ENCODE measurements at places on chromosomes 3 and 15.

- no peak for DNase-seq
These were observed 298.1 kb upstream of the NECTIN3 start for GRCh38 chr3:110773413-110773954.

GRCh38 chr15:19988094-19988660, 553.4 kb downstream of the GOLGA6L6 start:
- DNase-seq, result no peak

GRCh38 chr3:168548719-168549118, 453.0 kb upstream of the GOLIM4 start:
- no peak for DNase-seq

GRCh38 chr3:105345156-105345555, 21.6 kb upstream of the ALCAM start:
- no peak for DNase-seq

DNA sequence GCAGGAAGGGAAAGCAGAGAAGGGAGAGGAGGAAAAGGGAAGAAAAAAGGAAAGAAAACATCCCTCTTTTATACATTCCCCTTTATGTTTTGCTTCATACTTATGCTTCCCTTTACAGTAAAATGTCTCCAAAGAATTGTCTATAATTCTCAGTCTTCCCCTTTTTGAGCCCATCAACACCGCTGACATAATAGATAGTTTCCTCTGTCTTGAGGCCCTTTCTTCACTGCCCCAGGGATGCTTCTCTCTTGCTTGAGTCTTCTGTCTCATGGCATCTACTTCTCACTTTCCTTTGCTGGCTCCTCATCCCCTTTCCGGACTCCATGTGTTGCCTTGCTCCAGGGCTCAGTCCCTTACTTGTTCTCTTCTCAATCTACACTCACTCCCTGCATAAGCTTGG, 99.7 kb upstream of the DAZL start:
- no peak for DNase-seq

GRCh38 chr3:10370429-10370828, 49.5 kb upstream of the SEC13 start:
- peak; percentile 35 for DNase-seq

- no peak for DNase-seq
These were observed 7.4 kb downstream of the PDE8A start for GRCh38 chr15:84988909-84989644.

DNA sequence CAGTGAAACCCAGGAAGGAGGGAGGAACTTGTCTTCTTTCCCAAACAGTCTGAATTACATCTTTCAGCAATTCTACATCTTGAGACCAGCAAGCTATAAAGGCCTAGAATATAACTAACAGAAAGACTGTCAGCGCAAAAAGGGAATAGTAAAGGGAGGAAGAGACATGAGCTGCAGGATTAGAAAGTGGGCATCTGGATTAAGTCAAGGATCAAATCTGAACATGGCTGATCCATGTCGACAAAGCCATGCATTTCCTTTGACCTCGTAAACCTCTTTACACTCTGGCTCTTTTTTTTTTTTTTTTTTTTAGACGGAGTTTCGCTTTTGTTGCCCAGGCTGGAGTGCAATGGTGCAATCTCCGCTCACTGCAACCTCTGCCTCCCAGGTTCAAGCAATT, 35.4 kb upstream of the KCNMB3 start:
- no peak for DNase-seq
